Calu3 (cell line): ENCODE measurements at places on chromosomes 7 and 10.

DNA sequence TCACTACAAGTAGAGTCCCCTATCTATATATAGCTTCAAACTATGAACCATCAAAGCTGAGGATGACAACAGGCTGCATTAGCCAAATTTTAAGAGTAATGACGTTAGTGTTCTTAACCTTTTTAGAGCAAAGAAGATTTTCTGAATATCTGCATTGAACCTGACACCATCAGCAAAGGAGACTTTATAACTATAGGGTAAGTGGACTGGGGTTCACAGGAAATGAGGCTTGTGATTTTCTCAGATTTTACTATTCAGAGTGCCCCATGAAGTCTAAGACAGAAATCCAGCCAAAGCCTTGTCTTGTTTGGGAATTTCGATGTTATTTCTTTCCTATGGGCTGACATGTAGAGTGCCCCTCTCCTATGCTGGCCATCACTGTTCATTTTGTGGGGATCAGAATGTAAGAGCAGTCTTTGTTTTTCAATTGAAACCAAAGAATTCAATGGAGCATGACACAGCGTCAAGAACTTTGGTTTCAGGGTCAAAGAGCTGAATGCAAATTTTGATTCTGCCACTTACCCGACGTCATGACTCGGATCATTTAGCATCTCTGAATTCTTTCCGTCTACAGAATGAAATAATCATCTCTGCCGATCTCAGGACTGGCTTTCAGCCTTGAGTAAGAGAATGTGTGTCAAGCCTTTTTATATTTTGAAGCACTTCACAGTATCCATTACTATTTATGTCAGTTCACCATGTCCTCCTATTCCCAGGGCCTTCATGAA is 52.7 kb downstream of the DENND11 start:
- no peak for DNase-seq

DNA sequence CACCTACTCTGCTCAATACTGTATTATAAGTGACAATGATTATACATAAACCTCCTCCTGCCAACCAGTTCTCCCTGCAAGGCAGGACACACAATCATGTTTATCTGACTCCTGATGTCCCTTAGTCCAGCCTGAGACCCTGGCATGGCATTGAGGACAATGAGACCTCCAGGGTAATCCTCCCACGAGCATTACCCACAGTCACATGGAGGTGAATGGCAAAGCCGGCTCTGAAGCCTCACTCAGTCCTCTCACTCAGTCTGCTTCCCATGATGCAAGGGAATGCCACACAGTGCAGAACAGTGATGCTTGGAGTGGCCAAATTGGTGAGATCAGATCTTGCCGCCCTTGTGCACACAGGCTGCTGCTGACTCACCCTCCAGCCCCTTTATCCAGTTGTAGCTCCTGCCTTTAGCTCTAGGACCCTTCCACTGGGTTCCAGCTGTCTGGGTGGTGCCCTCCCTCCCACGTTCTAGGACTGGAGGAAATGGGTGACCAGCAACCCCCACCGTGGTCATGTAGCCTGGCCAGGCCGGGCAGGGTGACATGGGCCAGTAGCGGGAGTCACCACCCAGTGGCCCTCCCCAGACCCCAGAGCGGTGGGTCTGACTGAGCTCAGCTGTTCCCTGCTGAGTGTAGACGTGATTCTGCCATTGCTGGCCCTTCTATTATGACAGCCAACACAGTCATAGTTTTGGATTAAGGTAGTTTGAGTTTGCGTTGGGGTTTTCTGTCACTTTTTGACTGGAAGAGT is 5.5 kb upstream of the ADCY1 start:
- DNase-seq: no peak

GRCh38 chr10:70117646-70118045 is 15.0 kb downstream of the AIFM2 start:
- no peak for DNase-seq

DNA sequence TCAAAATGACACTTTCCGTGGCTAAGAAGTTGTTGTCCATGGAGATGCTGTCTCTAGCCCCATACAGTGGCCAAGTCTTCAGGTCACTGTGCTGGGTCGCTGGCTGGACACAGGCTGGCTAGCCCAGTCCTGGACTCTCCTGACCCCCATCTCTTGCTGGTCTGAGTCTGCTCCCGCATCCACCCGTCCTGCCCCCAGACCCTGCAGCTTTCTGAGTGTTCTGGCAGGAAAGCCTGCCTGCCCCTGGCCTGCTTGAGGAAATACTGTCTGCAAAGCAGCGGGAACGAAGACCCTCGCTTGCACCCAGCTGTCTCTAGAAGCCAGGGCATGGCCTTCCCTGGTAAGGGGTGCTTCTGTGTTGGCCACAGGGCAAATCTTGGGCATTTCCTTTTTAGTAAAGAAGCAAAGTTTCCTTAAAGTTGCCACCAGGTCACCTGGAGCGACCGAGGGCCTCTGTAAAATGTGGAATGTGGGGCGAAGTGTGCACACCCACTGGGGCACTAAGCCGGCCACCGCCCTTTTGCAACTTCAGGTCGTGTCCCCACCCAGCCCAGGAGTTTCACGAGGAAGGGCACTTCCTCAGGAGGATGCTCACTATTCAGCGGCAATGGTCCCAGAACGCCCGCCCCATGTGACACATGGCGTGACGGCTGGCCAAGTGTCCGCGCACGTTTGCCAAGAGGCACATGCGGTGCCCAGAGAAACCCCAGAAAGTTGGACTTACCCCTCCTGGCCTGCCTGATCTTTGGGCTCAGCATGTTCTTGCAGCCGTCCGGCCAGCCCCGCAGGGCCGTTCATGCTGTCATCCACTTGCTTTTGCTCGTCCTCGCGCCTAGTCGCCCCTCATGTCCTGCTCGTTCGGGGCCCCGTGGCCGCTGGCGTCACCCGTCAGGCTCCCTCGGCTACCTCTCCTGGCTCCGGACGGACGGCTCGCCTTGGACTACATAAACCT is 558 bp downstream of the ARHGAP22 start:
- DNase-seq: no peak

- no peak for DNase-seq
Measured at GRCh38 chr10:110174816-110175215, 32.6 kb upstream of the MXI1 start.

GRCh38 chr10:129965425-129965808 is 1.3 kb upstream of the EBF3 start:
- DNase-seq: no peak
